Transverse colon (tissue), 4 donors: ENCODE measurements at places on chromosomes 6 and 20.

DNA sequence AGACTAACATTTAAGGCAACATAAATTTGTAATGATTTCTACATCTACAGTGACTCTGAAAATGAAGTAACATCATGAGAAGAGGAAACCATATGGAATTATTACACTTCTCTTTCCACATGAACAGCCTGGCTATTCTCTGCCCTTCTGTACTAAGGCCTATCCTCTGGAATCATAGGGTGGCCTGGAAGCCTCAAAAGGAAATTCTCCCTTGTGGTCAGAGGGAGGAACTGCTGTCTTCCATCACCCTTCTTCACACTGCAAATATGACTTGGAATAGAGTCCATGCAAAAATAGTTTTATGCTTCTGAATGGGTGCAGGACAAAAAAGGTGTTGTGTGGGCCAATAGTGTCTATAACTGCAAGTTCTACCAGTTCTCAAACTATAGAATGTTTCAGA is 44.6 kb upstream of the SH3BGRL2 start:
- DNase-seq, result no peak

GRCh38 chr6:2990932-2991506 is 8.7 kb upstream of the NQO2 start:
- no peak for DNase-seq

DNA sequence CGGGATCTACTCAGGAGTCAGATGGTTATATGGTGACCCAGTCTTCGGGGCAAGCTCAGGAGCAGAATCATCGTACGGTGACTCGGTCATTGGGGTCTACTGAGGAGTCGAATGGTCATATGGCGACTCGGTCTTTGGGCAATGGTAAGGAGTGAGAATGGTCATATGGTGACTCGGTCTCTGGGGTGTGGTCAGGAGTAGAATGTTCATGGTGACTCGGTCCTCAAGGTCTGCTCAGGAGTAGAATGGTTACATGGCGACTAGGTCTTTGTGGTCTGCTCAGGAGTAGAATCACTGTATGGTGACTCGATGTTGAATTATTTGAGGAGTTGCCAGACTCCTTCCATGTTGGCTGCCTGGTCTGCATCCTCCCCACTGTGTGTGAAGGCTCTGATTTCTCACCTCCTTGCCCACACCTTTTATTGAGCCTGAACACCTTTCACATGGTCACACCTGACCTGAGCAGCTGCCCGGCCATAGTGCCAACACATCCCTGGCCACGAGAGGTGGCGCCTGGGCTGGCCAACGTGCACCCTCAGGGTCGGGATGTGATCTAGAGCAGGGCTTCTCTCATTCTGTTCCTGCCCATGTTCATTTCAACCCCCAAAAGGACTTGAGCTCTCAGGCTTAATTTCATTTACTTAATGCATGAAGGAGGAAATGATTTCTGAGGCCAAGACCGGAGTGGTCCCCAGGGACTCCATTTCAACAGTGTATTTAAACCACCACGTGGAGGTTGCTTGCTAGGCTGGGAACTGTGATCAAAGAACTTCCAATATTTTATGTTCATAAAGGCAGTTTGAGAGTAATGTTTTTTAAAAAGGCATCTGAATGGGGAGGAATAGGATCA is 119.5 kb downstream of the PHACTR3 start:
- no peak for DNase-seq

DNA sequence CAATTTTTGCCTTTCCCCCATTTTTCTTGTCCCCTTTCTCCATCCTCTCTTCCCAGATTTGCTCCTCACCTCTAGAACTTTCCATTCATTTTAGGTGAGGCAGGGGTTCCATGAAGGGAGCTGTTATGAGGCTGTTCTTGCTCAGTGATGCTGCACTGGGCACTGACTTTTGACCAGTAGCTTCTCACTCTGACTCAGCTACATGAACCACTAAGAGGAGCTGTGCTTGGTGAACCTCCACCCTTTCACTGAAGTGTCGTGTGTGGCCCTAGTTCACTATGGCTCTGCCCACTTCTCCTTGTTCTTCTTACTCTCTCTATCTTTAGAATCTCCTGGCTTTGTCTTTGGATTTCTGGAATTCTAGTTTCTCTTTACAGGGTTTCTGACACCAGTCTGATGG is 307.1 kb upstream of the RNF24 start:
- no peak for DNase-seq

DNA sequence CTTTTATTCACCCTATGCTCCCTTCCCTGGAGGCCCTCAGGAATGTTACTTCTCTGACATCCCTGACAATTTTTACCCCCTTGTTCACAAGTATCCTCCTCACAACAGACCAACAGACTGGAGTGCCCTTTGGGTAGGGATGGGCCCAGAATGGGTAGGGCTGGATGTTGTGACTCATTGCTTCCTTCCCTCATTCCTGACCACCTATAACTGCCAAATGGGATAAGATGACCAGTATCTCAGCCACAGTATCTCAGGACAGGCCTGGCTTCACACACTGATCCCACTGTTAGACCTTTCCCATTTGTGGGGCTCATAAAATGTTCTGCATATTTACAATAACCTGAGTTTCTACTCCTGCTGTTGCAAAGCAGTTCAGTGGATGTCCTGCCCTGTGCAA is 223.0 kb upstream of the LRFN2 start:
- no peak for DNase-seq

- no peak for DNase-seq
Observed at GRCh38 chr6:100276311-100277057, 188.2 kb downstream of the SIM1 start.

DNA sequence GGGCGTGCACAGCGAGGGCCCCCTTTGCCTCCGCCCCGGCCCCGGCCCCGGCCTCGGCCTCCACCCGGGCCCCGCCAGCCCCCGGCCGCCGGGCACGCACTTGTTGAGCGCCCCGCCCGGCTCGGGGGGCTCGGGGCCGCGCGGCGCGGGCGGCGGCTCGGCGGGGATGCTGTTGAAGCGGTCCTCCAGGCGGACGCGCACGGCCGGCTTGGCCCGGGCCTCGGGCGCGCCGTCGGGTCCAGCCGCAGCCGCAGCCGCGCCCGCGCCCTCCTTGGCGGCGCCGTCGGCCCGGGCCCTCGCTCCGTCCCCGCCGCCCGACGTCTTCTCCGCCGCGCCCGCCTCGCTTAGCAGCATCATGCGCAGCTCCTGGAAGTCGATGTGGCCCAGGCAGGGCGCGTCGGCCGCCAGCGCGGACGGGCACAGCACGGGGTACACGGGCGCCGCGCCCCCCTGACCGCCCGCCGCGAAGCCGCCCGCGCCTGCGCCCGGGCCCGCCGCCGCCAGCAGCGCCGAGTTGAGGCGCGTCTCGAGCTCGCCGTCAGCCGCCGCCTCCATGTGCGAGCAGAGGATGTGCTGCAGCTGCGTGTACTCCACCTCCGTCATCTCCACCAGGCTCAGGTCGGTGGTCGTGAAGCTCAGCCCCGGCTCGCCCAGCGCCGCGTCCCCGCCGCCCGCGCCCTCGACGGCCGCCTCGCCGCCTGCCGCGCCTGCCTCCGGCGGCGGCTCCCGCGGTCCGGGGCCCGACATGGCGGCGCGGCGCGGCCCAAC is 514 bp downstream of the TCFL5 start:
- no peak for DNase-seq

- DNase-seq, result peak; percentile 38
Observed at GRCh38 chr6:17280552-17281090, 540 bp upstream of the RBM24 start.

GRCh38 chr6:95866732-95867131 is 149.0 kb upstream of the FUT9 start:
- DNase-seq, result peak; percentile 7

GRCh38 chr20:46151936-46152335 is 33.8 kb downstream of the CD40 start:
- DNase-seq, result no peak

DNA sequence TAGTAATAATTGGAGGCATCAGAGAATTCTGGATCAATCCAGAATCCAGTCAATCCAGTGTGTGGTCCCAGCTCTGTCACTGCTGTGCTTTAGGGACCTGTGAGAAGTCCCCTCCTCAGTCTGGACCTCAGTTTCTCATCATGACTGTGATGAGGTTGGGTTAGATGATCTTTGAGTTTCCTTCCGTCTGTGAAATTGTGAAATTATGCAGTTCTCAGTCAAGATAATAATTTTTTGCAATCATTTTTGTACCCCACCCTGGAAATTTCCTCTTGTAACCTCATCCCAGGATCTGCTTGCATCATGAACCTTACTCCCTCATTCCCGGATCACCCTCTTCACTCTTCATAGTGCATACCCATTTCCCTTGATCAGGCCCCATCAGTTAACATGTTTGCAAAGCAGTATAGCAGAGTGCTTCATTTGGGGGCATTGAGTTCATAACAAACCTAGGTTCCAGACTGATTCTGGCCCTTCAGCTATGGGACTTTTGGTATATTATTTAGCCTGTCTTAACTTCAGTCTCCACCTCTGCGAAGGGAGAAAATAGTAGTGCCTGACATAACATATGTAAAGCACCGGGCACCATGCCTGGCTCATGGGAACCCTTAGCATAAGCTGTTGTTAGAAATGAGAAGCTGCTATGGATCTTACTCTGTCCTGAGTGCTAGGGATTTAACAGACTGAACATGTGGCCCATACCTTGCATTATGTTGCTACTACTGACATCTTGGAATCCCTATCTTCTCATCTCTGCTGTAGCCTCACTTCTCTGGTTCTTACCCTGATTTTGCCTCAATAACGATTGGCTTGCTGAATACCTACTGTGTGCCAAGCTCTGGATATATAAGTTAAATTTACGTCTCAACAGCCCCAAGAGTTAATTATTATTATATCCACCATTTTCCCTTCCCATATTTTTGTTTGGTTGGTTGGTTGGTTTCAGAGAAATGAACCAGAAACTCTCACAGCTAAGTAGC is 1.3 kb downstream of the ZNF76 start:
- no peak for DNase-seq

DNA sequence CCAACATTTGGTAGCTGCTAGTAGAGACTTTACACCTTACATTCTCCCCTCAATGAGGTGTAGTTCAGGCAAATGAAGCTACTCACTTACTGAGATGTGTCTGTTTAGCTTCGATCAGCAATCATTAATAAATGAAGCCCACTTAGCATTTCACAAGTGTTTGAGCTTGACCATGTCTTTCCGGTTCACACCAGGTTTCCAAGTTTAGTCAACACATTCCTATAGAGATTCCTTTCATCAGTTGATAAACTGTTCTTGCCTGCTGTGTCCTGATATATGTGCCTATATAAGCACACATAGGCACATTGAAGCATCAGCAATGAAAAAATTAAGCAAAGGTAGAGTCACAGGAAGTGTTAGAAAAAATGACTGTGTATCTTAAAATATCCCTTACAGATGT is 150.0 kb downstream of the BTBD3 start:
- no peak for DNase-seq
